ENCODE measurements at places on chromosomes 3 and 15.

DNA sequence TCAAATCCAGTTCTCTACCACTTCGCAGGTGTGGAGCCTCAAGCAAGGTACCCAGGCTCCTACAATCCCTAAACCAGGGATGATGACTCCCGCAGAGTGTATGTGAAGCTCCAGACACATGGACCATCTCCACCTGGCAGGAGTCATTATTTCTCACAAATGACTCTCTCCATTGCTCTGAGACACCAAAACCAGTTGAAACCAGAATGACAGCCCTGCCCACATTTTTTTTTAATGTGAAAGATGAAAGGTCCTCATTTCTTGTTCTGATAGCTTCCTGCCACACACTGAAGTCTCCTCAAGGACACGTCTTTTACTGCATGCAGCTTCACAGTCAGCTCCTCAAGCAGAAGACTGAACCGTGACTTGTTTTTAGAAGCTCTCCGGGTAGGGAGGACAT, 61.4 kb upstream of the ZBTB38 start:
- no peak for DNase-seq

DNA sequence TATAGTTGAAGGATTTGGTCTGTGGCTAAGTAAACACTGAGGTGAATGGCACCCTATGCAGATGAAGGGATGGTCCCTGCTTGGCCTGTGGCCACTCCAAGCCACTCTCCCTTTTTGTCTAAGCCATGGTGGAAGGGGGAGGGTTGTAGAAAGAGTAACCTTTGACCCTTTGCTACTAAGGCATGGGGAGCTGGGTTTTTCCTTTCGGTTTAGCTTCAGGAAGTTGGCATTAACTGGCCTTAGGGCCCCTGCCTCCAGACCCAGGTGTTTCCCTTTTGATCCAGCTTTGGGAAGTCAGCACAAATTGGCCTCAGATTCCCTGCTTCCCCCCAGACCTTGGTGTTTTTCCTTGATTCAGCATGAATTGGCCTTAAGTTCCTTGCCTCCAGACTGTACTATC, 49.5 kb downstream of the EFCAB12 start:
- DNase-seq, result no peak

GRCh38 chr3:36546226-36546625, 165.9 kb downstream of the STAC start:
- DNase-seq, result no peak

DNA sequence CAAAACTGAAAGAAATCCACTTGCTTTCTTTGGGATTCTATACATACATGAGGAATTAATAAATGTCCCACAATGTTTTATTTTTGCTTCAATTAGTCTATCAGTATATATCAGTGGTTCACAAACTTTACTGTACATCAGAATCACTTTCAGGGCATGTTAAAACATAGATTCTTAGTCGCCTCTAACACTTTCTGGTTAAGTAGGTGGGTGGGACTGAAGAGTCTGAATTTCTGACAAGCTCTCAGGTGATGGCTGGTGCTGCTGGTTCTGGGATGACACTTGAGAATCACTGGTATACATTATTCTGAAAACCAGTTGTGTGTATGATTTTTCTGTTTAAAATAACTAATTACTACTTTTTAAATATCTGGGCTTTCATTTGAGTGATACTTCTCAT, 393.3 kb downstream of the TBC1D5 start:
- no peak for DNase-seq

Data from C1 segment of cervical spinal cord (tissue), 14 donors.